ENCODE measurements at places on chromosomes 6 and 20.

DNA sequence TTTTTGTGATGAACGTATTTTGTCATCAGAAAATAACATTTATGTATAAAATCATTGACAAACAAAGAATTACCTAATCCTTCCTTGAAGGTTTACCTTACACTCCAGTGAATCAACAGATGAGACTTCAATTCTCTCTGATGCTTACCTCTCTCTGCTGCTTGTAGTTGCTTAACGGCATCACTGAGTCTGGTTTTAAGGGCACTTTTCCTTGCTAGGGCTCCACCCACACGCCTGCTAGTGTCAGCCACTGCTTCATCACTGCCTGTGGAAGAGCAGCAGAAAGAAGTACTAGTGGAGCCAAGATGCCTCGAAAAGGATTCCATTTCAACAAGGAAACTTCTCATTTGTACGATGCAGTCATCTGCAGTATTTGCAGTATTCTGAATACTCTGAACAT is 63.0 kb downstream of the FAM229B start:
- DNase-seq = no peak

- DNase-seq = no peak
Measured at GRCh38 chr6:74268815-74269599, 573.0 kb downstream of the CD109 start.

GRCh38 chr20:39849171-39849570 is 839.9 kb downstream of the MAFB start:
- DNase-seq = no peak

DNA sequence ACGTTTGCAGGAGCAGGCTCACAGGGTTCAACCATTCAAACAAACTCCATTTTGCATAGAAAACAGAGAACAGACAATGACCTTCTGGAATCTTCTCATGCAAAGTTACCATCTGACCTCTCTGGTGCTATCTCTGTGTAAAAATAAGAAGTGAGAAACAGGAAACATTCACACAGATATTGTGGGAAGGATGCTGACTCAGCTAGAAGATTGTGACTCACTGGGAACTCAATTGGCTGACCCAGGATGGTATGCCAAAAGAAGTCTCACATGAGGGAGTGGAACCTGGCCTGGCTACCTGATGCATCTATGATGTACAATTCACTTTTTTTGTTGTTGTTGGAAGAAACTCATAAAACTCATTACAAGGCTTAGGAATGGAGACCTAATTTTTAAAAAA is 61.1 kb upstream of the TBX18 start:
- DNase-seq = no peak

- no peak for DNase-seq
Measured at GRCh38 chr6:20915156-20915555, 380.9 kb downstream of the CDKAL1 start.

DNA sequence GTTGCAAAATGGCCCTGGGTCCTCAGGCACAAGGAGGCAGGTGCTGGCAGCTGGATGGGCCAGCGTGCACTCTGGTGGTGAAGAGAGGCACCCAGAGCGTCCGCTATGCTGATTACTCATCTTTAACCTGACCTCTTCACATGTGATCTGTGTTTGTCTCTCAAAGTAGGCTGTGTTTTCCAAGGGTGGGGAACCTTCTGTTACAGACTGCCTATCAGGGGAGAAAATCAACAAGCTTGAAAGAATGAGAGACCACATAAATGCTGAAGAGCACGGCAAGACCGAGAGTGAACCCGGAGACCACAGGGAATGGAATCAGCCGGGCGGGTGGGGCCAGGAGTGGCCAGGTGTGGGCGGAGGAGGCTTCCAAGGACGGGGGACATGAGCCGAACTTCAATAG is 16.2 kb downstream of the BNIP5 start:
- DNase-seq = no peak

DNA sequence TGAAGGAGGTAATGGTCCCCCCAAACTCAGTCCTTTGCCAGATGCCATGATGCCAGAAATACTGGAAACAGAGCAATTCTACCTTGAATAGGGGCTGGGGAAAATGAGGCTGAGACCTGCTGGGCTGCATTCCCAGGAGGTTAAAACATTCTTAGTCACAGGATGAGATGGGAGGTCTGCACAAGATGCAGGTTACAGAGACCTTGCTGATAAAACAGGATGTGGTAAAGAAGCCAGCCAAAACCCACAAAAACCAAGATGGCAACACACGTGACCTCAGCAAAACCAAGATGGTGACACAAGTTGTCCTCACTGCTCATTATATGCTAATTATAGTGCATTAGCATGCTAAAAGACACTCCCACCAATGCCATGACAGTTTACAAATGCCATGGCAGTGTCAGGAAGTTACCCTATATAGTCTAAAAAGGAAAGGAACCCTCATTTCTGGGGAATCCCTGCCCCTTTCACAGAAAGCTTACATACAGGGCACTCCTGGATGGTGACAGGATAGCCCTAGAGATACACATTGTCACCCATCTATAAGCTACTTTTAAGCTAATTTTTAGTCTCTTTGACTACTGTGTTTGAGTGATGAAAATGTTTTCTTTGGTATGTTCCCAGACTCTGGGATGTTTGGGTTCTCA is 979.7 kb downstream of the TBC1D32 start:
- no peak for DNase-seq

- peak; percentile 18 for DNase-seq
Measured at GRCh38 chr6:30810813-30811339, 66.5 kb upstream of the IER3 start.

DNA sequence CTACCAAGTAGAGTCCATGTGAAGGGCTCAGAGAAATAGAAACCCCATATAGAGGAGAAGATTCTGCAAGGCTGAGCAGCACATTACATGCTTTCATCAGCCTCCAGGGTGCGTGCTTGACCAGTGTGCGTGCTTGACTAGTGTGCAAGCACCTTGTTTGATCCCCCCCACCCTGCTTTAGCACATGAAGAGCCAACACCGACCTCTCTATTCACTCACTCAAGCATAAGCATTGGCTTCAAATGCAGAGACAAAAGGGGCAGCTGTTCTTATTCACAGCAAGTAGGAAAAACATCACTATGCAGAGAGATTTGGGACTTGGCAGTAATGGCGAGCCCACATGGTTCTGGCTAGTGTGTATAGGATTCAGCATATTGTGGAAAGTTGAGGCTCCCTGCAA is 278.7 kb upstream of the RNF217 start:
- DNase-seq = no peak

GRCh38 chr6:31734821-31735406 is 1.4 kb downstream of the CLIC1 start:
- DNase-seq = peak; percentile 65
